Stimulated activated CD8-positive, alpha-beta memory T cell treated with anti-CD3 and anti-CD28 coated beads, Interleukin-4, amount 100 ng/mL, for 1 hour (primary cell): ENCODE measurements at places on chromosomes 16 and 17.
A peak's percentile ranks its signal among the peaks of the same experiment; 100 is the strongest.

- DNase-seq, result no peak
Measured at GRCh38 chr17:57810721-57811637, 38.9 kb downstream of the MRPS23 start.

DNA sequence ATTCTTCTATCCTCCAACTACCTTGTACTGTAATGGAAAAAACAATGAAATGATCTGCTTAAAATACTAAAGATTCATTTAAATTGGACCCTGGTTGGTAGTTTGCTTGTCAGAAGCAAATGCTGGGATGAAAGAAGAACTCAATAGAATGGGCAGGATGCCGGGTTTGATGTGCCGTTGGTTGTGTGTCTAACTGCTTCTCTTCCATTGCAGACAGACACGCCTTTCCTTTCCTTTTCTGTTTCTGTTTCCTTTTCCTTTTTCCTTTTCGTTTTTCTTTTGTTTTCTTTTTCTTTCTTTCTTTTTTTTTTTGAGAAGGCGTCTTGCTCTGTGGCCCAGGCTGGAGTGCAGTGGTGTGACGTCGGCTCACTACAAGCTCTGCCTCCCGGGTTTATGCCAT lies 64.6 kb downstream of the PLCG2 start:
- DNase-seq, result no peak

GRCh38 chr16:52068447-52069074 lies 478.4 kb downstream of the TOX3 start:
- DNase-seq, result no peak

DNA sequence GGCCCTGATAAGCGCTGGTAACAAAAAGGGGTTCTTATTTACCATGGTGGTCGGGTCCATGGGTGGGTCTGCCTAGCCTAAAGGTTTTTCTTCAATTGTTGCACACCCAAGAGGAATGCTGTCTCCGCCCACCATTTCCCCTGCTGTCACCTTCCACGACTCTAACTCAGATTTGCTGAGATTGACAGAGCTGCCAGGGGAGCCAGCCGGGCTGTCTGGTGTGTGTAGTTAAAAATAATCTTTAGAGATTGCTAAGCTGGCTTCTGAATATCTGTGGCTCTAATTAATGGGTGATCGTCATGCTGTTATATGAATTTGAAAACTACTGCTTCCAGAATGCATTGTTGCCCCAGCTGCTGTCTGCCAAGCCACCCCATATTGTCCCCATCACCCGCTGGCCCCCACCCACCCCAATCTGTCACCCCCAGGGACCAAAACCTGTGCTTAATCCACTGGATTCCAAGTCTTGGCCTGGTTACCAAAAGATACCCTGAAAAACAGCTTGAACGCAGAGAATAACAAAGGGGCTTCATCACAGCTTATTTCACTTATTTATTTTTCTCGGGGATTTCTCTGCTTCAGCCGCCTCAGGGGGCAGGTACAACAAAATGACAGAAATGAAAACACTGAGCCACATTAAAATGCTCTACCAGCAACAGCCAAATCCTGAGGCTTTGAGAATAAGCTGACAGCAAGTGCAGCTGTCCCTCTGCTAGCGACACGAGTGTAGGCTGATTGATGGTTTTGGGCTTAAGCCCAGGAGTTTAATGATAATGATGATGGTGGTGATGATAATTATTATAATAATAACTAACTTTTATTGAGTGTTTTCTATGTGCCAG lies 46.1 kb upstream of the NLK start:
- no peak for DNase-seq

- no peak for DNase-seq
Measured at GRCh38 chr17:49890852-49891251, 43.0 kb upstream of the TAC4 start.

- no peak for DNase-seq
Measured at GRCh38 chr16:346587-346986, 5.9 kb downstream of the AXIN1 start.

DNA sequence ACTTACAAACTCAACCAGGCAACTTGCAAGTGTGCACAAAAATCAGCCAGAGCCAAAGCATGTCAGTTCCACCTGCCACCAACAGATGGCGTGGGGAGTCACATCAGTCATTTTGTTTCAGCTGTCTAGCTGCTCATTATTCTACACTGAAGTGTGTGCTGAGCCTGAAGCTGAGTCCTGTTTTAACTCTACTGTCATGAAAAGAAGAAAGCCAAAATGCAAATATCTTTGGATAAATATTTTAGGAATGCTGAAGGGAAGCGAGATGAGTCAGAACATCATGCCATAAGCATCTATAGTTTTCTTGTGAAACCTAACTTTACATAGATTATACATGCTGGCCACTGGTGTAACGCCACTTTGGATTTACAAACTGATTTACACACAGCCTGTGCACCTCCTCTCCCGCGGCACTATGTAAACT lies 172.6 kb downstream of the CDK5R1 start:
- DNase-seq, result peak; percentile 37

DNA sequence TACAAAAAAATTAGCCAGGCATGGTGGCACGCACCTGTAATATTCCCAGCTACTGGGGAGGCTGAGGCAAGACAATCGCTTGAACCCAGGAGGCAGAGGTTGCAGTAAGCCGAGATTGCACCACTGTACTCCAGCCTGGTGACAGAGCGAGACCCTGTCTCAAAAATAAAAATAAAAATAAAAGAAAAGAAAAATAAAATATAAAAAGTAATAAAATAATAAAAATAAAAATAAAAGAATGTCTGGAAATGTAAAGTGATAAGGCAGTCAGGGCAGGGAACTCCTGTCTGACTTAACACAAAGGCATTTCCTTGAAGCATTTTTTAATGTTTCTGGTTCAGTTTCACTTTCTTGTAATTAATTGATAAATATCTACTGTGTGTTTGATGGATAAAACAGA lies 34.7 kb upstream of the DNAJA2 start:
- DNase-seq, result no peak

DNA sequence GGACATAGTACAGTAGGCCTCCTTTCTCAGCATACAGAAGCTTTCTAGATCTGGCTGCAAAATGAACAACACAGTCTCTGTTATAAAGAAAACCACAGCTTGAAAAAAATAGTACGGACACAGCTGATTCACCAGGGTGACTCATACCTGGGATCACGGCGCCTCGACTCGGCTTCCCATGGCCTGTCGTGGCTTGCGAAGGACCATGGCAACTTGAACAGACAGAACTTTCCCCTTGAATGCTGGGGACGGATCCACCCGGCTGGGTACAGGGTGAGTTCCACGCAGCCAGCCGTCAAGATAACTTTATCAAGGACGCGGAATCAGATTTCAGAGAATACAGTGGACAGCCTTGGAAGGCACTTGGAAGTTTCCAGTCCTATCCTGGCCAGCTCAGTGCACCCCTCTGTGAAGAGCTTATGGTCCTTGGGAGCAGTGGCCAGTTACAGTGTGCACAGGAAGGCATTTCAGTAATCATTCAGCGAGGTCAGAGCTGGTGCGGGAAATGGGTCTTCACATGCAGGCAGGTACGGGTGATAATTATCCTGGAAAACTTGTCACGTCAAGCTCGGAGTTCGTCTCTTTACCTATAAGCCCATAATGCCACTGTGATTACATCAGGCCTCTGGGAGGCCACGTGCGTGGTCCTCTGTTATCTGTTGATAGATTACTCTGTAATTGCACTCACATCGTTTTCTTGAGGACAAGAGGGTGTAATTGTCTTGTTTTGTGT lies 57.9 kb upstream of the MAF start:
- DNase-seq, result no peak

- DNase-seq, result no peak
Measured at GRCh38 chr16:72749091-72749490, 298.8 kb downstream of the ZFHX3 start.

DNA sequence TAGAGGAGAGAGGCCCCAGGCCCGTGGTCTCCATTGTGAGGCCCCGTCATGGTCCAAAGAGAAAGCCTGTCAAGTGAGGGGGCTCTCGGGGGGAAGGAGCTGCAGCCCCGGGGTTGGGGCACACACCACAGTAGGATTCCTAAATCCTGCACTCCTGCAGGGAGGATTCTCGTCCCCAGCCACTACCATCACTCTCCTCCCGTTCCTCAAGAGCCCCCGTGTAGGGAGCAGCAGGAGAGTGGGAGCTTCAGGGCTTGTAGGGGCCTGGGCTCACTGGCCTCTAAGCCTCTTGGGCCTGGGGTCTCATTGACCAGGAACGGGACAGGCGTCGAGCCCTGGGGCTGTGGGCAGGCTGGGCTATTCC lies 821 bp downstream of the C16orf86 start:
- DNase-seq, result no peak

- no peak for DNase-seq
Measured at GRCh38 chr16:76824791-76825190, 366.2 kb upstream of the MON1B start.

DNA sequence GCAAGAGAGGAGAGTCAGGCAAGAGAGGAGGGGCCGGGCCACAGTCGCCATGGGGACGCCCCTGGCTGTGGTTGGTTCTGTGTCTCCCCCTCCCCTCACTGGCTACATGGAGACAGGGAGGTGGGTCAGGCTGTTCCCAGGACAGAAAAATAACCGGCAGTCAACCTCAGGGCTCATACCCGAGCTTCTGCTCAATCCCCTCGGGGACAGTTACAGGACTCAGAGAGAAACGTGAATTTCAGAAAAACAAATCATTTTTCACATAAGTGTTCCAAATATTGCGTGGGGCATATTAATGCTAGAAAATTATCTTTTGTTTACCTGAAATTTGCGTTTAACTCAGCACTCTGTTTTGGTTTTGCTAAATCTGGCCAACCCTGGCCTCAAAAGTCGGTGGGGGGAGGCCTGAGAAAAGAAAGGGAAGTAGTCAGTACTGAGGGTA lies 22.2 kb upstream of the CPSF4L start:
- DNase-seq, result no peak

DNA sequence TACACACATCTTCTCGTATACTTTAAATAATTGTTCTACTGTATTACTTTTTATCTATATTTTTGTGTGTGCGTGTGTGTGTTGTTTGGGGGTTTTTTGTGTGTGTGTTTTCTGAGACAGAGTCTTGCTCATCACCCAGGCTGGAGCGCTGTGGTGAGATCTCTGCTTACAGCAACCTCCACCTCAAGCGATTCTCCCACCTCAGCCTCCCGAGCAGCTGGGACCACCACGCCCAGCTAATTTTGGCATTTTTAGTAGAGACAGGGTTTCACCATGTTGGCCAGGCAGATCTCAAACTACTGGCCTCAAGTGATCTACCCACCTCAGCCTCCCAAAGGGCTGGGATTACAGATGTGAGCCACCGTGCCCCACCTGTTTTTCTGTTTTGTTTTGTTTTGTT lies 1.5 kb upstream of the CMTM4 start:
- no peak for DNase-seq

DNA sequence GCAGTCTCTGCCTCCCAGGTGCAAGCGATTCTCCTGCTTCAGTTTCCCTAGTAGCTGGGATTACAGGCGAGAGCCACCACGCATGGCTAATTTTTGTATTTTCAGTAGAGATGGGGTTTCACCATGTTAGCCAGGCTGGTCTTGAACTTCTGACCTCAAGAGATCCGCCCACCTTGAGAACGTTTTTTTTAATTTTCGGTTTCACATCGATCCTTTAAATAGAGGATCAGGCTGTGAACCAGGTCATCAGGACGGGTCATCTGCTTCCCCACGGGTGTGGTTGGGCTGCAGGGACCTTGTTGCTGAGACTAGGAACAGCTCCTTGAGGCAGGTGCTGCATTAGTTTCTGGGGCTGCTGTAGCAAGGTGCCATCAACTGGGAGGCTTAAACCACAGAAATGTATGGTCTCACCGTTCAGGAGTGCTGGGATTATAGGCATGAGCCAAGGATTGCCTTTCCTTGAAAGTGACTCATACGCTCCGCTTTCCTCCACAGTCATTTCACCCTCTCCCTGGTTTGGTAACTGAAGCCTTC lies 7.9 kb upstream of the NAGPA start:
- no peak for DNase-seq

GRCh38 chr16:57862698-57863433 lies 60.6 kb upstream of the KIFC3 start:
- no peak for DNase-seq

- DNase-seq, result no peak
Measured at GRCh38 chr16:649631-650030, 466 bp downstream of the WDR90 start.

DNA sequence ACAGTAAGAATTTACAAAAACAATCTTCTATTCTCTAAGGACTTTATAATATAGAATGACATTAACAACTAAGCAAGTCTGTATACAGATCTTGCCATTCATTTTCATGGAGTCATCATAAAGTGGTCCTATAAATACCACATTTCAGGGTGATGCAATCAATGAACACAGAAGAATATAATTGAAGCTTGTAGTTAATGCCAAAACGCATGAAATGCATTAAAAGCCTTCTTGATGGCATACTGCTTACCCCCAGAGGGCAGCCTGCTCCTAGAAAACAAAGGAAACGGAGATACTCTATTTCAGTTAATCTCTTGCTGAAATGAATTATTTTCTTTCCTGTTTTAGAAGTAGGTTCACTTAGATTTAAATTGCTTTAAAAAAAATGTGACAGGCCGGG lies 45.2 kb upstream of the STAC2 start:
- no peak for DNase-seq

GRCh38 chr16:73531021-73531420 lies 483.1 kb upstream of the ZFHX3 start:
- DNase-seq, result no peak

DNA sequence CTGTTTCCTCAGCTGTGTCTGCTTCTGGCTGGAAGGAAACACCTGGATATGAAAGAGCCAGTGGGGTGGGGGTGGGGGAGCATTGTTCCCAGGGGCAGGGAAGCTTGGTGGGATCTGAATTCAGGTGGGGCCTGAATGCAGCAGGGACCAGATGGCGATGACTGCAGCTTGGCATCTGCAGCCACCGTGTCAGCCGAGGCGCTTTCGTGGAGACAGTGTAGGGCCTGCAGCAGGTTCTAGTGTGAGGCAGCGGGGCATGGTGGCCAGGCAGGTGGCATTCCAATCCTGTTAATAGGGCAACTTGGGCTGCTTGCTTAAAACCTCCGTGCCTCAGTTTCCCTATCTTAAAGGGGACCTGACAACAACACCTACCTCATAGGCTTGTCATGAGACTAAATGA lies 1.7 kb downstream of the PIK3R6 start:
- no peak for DNase-seq

GRCh38 chr17:48995974-48996721 lies 1.0 kb upstream of the IGF2BP1 start:
- no peak for DNase-seq

DNA sequence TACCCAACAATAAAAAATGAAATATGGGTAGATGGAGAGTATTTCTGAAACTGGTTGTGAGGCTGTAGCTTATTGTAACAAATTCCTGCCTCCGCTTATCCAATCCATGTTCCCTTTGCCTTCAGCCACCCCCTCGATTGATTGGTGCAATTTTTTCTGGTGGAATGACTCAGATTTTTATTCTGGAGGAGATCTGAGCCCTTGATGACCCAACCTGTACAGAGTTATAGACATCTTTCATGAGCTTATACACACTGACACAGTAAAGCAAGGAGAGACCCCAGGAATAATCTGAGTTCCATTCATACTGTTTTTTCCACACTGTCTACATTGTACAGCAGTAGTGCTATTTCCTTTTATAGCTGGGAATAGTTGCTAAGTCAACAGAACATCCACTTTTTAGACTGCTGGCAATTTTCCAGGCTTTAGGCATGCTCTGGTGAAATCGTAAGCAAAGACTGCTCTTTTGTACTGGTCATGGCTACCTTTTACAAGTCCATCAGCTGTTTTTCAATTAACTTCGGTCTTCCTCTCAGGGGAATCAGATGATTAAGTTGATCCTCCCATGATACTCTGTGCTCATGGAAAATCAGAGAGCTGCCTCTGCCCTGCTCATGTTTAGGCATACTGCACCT lies 30.1 kb downstream of the CCL4 start:
- no peak for DNase-seq

- no peak for DNase-seq
Measured at GRCh38 chr17:27751166-27751565, 49.2 kb downstream of the NOS2 start.

GRCh38 chr17:40547079-40547784 lies 18.0 kb downstream of the CCR7 start:
- no peak for DNase-seq
